ENCODE measurements at places on chromosomes 3 and 15.
A peak's percentile ranks its signal among the peaks of the same experiment; 100 is the strongest.

DNA sequence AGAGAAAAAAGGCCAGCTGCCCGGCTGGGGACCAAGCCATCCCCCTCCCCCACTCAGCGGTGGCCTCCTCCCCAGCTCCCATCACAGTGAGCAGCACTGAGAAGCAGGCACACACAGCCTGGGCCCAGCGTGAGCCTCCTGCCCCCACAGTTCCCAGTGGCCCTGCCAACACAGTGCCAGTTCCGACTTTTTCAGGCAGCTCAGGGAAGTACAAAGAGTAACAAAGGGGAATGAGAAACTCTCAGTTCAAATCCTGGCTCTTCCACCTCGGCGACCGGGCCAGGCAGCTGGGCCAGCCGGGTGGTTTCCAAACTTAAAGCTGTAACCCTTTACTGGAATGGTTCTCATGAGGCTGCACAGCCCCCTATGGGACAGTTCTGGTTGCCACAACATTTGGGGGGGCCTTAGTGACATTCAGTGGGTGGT, 18.5 kb downstream of the TNK2 start:
- no peak for DNase-seq

GRCh38 chr3:141176775-141177174, 54.9 kb upstream of the PXYLP1 start:
- no peak for DNase-seq

- DNase-seq: no peak
Observed at GRCh38 chr15:34730701-34731100, 24.1 kb downstream of the GJD2 start.

DNA sequence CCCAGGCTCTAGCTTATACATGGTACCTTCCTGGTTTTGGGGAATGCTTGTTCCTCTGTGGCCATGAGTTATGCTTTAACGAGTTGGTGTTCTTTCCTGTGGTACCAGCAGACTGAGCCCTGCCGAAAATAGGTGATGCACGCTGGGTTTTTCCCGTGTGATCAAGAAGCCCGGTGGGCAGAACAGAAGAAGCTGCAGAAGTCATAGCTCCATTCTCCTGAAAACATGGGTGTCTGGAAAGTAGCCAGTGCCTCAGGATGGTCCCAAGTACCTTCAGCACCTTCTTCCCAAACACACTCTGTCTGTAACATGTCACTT, 25.2 kb downstream of the MAPKBP1 start:
- DNase-seq: no peak

DNA sequence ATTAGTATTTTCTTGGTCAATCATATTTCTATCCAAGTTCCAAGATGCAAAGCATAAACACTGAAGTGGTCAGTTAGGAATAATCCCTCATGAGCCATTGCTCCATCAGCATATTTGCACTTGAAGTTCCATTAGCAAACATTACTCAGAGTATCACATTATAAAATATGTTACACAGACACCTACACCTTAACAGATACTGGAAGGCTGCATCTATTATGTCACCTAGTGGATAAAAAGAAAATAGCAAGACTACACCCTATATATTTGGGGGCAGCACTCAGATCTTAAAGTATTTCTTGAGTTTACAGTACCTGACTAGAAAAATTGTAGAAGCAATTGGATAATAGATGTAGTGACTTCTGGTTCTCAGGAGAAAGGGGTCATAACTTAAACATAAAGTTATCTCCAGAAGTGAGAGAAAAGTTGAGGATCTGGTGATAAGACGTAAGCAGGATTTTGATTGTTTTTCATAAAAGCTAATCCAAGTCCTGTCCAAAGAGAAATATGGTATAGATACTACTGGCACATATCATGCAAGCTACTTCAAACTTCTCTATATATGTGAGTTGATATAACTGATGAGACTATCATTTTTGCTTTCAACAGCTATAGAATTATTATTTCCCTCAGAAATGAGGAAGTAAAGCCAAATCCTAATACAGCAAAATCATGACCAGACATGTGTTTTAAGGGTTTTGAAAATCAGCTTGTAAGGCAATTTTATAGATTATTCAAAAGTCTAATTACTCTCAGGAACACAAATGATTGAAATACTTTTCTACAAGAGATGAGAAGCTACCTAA, 422.2 kb downstream of the GBE1 start:
- peak; percentile 16 for DNase-seq

DNA sequence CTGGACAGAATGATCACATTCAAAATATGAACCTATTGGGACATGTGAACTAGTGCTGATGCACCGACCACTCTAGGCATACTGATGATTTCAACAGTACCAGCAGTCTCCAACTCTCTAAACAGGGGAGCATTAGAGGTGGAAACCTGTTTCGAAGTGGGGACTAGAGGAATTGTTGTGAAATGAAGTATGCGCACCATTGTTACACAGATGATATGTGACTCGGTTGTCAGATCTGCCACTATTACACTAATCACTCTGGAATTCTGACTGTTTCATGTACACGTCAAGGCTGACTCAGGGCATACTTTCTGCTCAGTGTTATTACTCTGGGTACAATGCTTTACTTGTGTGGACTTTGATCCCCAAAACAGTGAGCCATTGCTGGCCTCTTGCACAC, 198.2 kb upstream of the UBE2E2 start:
- peak; percentile 64 for DNase-seq

DNA sequence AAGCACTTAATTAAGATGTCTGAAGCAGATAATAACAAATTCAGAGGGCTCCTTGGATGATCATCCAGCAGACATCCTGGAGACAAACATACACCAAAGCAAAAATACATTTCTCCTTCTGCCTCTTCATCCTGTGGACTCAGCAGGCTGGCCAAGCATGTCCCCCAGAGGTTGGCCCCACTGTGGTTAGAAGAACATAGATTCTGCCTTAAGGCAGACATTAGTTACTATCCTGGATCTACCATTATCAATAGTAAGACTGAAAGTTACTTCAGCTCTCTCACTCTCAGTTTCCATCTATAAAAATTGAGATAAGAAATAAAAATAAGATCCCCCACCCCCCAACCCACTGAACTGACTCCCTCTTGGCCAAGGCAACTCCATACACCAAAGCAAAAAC, 28.6 kb upstream of the TGFBR2 start:
- no peak for DNase-seq

DNA sequence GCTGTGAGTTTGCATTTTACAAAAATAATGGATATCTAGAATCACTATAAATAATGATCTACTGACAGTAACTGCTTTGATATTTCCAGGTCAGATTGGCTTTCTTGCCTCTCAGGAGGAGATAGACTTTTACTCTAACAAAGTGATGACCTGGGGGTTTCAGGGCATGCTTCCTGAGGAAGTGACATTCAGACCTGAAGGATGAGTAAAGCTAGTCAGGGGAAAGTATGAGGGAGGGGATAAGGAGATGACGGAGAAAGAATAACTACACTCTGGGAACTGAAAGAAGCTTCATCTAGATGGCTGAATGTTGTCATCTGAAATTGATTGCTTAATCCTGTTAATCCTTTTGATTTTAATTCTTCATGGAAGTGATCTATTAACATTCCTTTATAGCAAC, 32.2 kb downstream of the ARMC8 start:
- DNase-seq: no peak

GRCh38 chr15:84604826-84605553, 4.2 kb downstream of the ZSCAN2 start:
- DNase-seq: no peak

DNA sequence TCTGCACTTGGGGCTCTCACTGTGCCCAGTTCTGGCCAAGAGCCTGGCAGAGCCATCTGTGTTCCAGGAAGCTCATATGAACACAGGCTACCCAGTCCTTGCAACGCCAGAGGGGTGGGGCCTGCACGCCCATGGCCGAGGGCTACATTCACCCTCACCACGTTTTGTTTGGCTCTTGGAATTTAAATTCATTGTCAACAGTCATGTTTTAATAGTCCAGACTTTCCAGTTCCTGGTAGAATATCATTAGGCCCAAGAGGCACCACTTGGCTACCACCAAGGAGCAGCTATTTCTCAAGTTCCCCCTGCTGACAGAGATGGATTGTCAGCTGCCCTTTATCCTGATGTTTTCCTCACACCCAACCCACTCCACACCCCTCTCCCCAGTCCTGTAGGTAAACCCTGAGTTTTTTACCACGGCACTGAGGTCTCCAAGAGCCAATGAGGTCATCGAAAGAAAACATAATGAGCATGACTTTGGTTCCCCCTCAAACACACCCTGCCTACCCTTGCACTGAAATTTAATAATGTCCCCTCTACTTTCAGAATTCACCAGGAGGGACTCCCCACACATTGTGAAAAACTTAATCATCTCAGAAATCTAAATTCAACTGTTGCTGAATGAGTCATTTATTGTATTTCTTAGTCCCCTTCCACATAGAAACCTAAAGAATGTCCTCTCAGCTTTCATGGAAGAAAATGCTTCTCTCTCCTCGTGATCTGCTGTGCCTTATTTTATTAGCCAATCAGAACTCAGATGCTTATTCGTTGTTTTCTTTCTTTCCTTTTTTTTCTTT, 125.1 kb downstream of the SHQ1 start:
- peak; percentile 47 for DNase-seq

All from AG20443 (cell line).